CD4-positive, alpha-beta T cell treated with Interleukin-4 for 1 hour (primary cell): ENCODE measurements at places on chromosomes 6 and 20.

DNA sequence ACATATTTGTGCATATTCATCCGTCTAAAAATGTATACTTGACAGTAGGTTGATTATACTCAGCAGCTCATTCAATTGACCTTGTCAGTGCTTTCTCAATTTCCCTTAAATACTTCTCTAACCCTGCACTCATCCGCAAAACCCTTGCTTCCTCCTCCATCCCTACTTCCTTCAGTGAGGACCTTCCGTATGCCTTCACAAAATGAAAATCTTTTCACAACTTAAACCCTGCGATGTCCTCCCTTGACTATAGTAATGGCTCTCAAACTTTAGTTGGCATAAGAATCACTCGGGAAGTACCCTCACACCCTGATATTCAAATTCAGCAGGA lies 5.2 kb downstream of the MBOAT1 start:
- no peak for DNase-seq

GRCh38 chr20:20628314-20628713 lies 84.1 kb downstream of the RALGAPA2 start:
- DNase-seq = no peak

DNA sequence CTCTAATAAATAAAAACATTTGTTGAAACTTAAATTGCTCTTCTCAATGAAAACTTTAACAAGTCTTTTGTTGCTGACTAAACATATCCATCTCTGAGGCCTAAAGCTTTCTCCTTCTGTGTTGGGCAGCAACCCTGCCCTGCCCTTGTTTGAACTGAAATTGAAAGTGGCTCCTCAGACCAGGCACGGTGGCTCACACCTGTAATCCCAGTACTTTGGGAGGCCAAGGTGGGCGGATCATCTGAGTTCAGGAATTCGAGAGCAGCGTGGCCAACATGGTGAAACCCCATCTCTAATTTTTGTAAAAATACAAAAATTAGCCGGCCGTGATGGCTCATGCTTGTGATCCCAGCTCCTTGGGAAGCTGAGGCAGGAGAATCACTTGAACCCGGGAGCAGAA lies 29.2 kb upstream of the GNRH2 start:
- no peak for DNase-seq

DNA sequence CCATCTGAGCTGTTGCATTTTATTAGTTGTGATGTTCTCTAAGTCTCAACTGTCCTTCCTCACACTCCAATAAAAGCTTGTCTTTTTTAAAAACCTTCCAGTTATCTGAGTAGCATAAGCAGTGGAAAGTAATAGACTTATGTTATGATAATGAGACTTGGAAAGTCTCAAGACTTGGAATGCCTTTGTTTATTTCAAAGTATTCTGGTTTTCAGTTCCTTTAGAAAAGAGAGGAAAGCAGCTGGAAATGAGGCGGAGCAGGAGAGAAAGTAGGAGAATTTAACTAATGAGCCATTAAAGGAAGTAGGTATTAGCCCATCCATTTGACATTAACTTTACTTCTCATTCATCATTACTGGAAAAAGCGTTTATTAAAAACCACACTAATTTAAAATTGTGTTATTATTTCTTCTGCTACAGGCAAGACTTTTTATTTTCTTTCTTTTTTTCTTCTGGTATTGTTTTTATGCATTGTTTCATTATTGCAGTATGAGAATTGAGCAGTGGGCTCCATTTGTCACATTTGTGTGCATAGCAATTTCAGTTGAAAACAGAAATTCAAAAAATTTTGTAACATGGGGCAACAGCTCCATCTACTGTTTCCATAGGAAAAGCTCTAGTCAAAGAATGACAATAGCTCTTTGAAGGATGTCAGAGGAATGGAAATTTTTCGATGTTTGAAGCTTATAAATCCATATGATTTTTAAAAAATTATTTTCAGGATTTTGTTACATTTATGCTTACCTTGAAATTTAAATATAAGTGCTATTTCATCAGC lies 194.8 kb downstream of the COL9A1 start:
- DNase-seq = no peak

DNA sequence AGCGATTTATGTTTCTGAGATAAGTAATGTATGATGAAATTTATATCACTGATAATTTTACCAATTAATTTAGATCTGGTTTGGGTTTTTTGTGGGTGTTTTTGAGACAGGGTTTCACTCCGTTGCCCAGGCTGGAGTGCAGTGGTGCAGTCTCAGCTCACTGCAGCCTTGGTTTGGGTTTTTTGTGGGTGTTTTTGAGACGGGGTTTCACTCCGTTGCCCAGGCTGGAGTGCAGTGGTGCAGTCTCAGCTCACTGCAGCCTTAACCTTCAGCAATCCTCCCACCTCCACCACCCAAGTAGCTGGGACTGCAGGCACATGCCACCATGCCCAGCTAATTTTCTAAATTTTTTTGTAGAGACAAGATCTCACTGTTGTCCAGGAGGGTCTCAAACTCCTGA lies 13.0 kb downstream of the MRS2 start:
- DNase-seq = no peak

DNA sequence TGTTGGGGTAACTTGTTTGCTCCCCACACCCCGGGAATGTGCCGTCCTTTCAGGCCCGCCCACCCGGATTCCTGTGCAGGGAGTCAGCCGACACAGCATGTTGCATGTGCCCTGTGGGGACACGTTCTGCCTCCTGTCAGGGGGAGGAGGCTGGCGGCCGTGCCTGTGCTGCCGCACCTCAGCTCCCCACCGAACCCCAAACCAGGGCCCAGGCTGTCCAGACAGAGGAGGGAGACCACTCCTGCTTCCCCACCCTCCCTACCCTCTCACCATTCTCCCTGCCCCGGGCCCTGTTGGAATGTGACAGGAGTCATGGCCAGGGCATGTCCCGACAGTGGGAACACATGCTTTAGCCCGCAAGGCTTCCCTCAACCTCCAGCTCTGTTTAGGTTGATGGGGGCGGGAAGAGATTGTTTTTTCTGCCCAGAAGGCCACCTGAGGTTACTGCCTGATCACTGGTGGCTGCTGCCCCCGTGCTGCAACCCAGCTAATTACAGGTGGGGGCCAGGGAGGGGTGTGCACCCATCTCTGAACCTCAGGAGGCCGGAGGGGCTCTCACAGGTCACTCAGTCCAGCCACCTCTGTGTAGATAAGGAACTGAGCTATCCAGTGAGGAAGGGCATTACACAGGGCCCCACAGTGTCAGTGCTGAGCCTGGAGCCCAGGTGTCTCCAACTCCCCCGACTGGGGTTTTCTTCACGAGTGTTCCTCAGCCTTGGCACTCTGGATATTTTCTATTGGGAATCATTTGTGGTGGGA lies 13.6 kb downstream of the LRRC73 start:
- no peak for DNase-seq

DNA sequence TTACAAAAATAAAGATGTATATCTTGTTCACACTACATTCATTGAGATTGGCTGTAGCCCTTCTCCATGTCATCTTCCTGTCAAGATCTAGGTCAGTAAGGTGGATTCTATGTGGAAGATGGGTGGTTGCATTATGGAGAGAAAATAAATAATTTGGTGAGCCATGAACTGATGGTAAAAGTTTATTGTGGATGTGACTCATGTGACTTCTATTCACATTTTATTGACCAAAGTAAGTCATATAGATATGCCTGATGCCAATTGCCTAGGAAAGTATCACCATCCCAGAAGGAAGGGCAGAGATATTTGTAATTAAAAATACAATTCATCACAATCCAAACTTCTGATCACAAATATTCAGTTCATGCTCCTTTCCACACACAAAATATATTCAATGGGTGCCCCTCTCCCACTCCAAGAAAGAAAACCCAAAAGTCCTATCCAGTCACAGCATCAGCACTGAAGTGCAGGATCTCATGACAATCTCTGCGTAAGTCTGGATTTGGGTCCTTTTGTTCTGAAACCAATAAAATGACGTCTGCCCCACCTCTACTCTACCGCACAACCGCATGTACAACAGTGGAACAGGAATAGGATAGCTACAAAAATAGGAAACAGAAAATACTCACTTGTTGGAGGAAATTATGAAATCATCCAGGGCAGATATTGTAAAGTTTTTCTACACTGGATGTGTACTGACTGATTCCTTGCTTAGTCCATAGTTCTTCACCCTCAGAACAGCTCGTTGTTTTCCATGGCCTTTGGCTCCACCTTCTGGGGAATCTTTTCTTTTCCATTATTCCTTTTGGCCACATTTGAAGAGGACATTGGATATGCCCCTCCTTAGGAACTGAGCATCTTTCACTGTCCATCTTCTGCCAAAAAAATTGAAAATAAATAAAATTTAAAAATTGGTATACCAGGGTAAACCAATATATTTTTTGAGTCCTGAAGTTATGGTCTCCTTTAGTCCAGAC lies 16.1 kb upstream of the SLC17A3 start:
- no peak for DNase-seq

DNA sequence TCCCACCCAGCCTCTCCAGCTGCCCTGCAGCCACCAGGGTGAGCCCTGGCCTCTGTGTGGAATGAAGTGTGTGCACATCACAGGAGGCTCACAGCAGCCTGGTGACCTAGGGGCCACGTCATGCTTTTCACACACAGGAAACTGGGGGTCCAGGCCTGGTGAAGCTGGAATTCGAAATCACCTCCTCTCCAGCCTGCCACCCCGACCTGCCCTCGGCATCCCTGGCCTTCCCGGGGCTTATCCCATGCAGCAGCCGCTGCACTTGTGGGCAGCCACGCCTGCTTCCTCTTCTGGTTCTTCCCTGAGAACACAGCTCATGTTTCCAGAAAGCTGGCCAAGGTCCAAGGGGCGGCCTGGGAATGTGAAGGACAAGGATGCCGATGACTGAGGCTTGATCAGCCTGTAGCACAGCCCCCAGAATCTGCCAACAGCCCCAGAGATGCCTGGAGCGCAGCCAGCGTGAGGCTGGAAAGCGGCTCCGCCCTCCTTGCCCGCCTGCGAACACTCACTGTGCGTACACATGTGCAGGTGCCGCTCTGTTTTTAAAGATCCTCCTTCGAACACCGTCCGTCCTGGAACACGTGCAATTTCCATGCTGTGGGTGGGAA lies 4.2 kb upstream of the NTSR1 start:
- no peak for DNase-seq

- DNase-seq = no peak
These were observed 58.2 kb upstream of the TRAF3IP2 start for GRCh38 chr6:111663692-111664564.

DNA sequence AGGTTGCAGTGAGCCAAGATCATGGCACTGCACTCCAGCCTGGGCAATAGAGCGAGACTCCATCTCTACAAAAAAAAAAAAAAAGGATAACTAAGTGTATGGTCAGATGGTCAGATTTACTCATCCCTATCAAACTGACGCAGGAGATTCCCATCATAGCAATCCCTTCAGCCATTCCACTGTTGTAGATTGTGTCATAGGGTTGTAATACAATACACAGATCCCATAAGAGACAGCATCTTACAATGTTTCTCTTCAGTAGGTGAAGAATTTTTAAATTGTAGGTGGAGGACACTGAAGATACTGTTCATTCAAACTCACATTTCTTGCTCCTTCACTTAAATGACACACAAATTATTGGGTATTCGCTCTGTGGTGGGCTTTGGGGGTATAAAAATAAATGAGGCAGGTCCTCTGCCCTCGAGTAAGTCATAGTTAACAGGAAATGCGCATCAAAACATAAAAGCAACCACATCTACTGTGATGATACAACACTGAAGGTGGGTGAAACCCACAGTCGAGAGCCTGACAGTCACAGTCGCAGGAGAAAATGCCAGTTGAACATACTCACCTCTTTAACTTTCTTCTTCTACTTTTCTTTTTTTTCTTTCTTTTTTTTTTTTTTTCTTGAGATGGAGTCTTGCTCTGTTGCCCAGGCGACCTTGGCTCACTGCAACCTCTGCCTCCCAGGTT lies 205.5 kb downstream of the ZNF217 start:
- peak; percentile 43 for DNase-seq
